B cell (primary cell): ENCODE measurements at places on chromosomes 1 and 21. TPM values are rescaled to one million over a fixed set of nuclear protein-coding genes. Genes with fewer than 3 reads are reported as not detected.

DNA sequence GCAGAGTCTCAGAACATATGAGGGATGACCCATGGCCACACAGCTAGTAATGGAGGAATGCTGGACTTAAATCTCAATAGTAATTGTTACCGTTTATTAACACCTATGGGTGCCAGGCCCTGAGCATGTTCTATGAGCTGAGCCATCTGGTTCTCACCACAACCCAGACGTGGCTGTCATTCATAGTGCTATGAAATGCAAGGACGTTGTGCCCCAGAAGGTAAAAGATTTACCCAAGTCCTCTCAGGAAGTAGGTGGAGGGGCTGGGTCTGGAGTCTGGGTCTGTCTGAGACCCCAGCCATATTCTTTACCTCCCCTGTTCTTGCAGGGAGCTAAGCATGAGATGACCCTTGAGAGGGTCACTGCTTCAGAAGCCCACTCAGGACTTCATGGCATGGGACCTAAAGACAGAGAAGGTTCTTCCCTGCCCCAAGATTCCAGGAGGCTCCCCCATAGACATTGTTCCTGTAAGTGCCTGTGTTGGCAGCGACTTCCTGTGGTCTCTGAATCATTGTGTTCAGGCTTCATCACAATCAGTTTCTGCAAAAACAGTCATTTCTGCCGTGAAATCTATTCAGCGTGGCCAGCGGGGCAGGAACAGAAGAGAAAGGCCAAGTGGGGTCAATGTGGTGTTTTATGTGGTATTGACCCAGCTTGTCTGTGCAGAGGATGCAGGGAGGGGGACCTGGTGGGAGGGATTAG lies 475.4 kb downstream of the PTPRU start:
- H3K4me3 ChIP-seq, result no peak overlapping the region
- peaks cover 3% of the 10 kb centered on the region for H3K27me3 ChIP-seq
- no peak overlapping the region for H3K27ac ChIP-seq
- no peaks in the 10 kb centered on the region for H3K36me3 ChIP-seq
- no peaks in the 10 kb centered on the region for H3K4me1 ChIP-seq

- peaks cover 7% of the 10 kb centered on the region for H3K4me1 ChIP-seq
- no peak for DNase-seq
- no peak overlapping the region for H3K4me3 ChIP-seq
- H3K36me3 ChIP-seq, result no peaks in the 10 kb centered on the region
These were observed 45.5 kb downstream of the MAN1C1 start for GRCh38 chr1:25662061-25662460.

GRCh38 chr1:175154629-175155472 lies 37.7 kb downstream of the KIAA0040 start:
- peaks cover 20% of the 10 kb centered on the region for H3K36me3 ChIP-seq
- no peak overlapping the region for H3K4me3 ChIP-seq
- DNase-seq, result peak; percentile 81
- H3K27me3 ChIP-seq, result no peaks in the 10 kb centered on the region
- H3K27ac ChIP-seq, result no peak overlapping the region

GRCh38 chr21:45080639-45081414 lies 6.4 kb downstream of the ADARB1 start:
- no peaks in the 10 kb centered on the region for H3K36me3 ChIP-seq
- H3K27me3 ChIP-seq, result no peaks in the 10 kb centered on the region
- peaks cover 46% of the 10 kb centered on the region for H3K4me1 ChIP-seq

DNA sequence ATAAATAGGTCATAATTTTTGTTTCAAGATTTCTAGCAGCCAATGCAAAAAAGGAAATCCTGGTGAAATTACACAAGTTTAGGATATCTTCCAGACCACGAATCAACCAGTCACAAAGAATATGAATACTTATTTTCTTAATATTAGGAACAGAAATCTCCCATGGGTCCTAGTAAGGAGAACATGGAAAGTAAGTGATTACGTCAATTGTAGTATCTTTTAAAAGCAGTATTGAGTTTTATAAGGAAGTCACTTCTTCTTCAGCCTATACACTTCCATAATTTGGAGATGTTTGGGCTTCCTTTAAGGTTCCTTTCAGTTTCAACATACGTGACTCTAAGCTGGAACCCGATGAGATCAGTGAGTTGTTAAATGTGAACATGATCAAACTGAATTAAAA lies 534.5 kb downstream of the USP25 start:
- H3K27me3 ChIP-seq, result no peaks in the 10 kb centered on the region
- H3K4me3 ChIP-seq, result no peak overlapping the region
- no peak for DNase-seq

DNA sequence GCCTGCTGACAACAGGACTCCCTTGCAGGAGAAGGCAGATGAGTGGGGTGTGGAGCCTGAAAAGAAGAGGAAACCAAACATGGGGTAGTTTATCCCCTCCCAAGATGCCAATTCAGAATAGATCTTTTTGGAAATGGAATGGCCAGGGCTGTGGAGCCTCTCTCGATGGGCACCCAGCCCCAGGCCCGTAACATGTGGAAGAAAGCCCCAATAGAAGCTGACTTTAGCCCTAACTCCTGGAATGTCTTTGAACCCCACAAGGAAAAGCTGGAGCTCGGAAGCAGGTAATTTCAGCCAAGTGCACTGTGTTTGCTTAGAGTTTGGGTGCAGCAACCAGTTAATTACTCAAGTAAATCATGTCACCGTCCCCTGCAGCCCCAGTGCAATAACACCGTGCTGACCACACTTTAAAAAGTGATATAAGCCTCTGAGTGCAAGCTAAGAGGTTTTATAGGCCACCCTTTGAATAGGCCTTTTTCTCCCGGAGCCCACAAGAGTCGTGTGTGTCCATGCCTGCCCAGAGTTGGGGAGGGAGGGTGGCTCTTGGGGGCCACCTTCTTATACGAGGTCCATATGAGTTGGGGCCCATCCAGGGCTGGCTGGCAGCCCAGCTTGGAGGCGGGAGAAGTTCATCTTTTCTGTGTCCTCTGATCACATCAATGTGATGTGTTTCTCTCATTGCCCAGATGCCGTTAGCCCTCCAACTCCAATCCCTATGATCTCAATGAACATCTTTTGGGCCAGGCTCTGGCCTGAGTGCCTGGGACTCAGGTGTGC lies 153.2 kb downstream of the TRABD2B start:
- H3K4me1 ChIP-seq, result no peaks in the 10 kb centered on the region
- H3K27ac ChIP-seq, result no peak overlapping the region
- no peaks in the 10 kb centered on the region for H3K36me3 ChIP-seq
- DNase-seq, result no peak
- H3K4me3 ChIP-seq, result no peak overlapping the region

DNA sequence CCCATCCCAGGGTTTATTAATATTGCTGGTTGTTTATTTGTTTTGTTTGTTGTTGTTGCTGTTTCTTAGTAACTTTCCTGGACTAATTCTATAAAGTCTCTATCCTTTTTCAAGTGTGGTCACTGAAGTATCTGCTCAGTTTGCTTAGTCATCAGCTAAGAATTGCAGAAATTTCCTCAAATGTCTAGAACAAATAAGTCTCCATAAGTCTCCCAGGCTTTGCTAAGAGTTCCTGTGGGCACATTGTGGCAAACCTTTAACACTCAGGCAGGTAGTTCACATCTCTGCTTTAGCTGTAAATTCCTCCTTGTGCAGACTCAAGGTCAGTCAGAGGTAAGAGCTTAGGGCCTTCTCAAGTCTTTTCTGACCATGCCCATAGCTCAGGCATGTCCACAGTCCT lies 38.9 kb upstream of the C1orf185 start:
- no peak overlapping the region for H3K27ac ChIP-seq
- H3K4me1 ChIP-seq, result no peaks in the 10 kb centered on the region
- no peak for DNase-seq
- H3K27me3 ChIP-seq, result no peaks in the 10 kb centered on the region

DNA sequence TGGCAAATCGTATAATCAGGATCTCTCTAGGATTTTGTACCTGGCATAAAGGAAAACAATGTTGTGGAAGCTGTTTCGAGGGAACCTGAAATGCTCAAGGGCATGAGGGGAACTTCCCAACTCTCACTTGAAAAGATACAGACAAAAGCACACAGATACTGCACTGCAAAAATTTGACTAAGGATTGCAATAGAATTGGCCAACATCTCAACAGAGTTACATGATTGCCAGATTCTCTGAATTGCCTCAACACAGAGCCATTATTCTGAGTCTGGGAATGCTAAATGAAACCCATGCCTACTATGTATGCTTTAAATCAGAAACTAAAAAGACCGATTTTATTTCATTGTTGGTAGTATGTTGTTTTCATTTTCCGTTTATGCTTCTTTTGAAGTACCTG lies 16.0 kb downstream of the KRTAP19-8 start:
- DNase-seq, result no peak
- no peak overlapping the region for H3K4me3 ChIP-seq
- no peak overlapping the region for H3K27ac ChIP-seq
- no peaks in the 10 kb centered on the region for H3K4me1 ChIP-seq
- H3K36me3 ChIP-seq, result no peaks in the 10 kb centered on the region

DNA sequence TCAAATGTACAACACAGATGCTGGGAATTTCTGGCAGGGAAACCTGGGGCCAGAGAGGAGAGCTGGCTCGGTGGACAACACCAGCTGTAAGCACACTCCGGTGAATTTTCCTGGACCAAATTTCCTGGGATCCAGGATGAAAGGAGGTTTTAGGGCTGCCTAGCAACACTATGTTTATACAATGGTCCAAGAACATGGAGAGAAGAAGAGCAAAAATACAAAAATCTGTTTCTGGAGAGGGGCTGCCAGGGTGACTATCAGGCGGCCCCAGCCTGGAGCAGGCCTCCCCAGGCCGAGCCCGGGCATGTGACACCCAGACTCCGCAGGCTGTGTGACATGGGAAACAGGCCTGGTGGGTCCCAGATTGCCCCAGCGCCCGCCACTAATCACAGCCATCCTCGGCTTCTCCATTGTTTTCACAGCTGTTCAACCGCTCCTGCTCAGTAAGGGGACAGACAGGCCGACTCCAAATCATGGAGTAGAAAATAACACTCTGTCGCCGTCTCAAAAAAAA lies 336.0 kb upstream of the NFIA start:
- no peaks in the 10 kb centered on the region for H3K4me1 ChIP-seq
- H3K4me3 ChIP-seq, result no peak overlapping the region
- H3K27me3 ChIP-seq, result no peaks in the 10 kb centered on the region
- DNase-seq, result no peak
- H3K27ac ChIP-seq, result no peak overlapping the region
- H3K36me3 ChIP-seq, result no peaks in the 10 kb centered on the region

DNA sequence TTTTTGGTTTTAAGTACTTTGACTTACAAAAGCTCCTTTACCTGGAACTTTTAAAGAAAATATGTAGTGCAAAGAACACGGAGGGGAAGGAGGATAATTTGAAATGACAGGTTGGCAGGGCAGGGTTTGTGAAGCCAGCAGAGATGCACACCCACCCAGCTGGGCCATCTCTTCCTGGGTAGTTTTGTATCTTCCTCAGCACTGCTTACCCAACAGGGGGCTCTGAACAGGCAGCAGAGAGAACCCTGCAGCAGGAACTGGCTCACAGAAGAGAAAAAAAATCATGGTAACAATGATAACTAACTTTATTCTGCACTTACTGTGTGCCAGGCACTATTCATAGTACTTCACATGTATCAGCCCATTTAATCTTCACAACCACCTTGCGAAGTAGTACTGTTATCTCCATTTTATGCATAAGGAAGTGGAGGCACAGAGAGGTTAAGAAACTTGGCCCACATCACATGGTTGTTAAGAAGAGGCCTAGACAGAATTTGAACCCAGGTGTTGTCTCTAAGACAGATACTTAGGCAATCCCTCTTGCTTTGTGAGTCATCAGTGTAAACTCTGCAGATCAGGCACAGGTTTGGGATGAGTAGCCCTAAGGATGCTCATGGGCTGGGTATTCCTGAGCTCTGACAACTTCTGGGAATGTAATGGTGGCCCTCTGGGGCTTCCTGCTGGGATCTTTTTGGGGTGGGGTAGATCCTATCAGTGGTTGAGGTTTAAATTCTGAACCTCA lies 60.8 kb downstream of the ELK4 start:
- H3K27ac ChIP-seq, result no peak overlapping the region
- H3K27me3 ChIP-seq, result peaks cover 24% of the 10 kb centered on the region
- peaks cover 6% of the 10 kb centered on the region for H3K4me1 ChIP-seq
- no peaks in the 10 kb centered on the region for H3K36me3 ChIP-seq

- no peaks in the 10 kb centered on the region for H3K4me1 ChIP-seq
- no peak overlapping the region for H3K27ac ChIP-seq
- DNase-seq, result no peak
- H3K27me3 ChIP-seq, result no peaks in the 10 kb centered on the region
These were observed 100.2 kb downstream of the LTN1 start for GRCh38 chr21:28892199-28893111.

- no peaks in the 10 kb centered on the region for H3K27me3 ChIP-seq
- H3K27ac ChIP-seq, result no peak overlapping the region
- DNase-seq, result no peak
- no peaks in the 10 kb centered on the region for H3K4me1 ChIP-seq
These were observed 294.3 kb upstream of the SPAG17 start for GRCh38 chr1:118479351-118479750.

GRCh38 chr1:108345776-108346531 lies 102.1 kb upstream of the NBPF4 start:
- H3K27ac ChIP-seq, result no peak overlapping the region
- H3K4me3 ChIP-seq, result no peak overlapping the region
- no peaks in the 10 kb centered on the region for H3K36me3 ChIP-seq
- DNase-seq, result no peak
- H3K27me3 ChIP-seq, result no peaks in the 10 kb centered on the region

GRCh38 chr1:167221738-167222610 lies 1.3 kb downstream of the POU2F1 start:
- no peaks in the 10 kb centered on the region for H3K36me3 ChIP-seq
- H3K27ac ChIP-seq, result peak overlapping the region; percentile 96
- peaks cover 26% of the 10 kb centered on the region for H3K4me1 ChIP-seq
- peak overlapping the region; percentile 83 for H3K4me3 ChIP-seq
- no peaks in the 10 kb centered on the region for H3K27me3 ChIP-seq

The DFFA gene
- polyA plus RNA-seq, result 11.0 and 12.0 TPM in 2 replicates

The RAVER2 gene
- 0.82 and 0.97 TPM in 2 replicates for polyA plus RNA-seq

The ASB17 gene
- not detected in 2 replicates for polyA plus RNA-seq

The OR2L3 gene
- polyA plus RNA-seq, result 0.17 and 0.42 TPM in 2 replicates

The TMEM54 gene
- 0.13 and 0.37 TPM in 2 replicates for polyA plus RNA-seq

The RPTN gene
- not detected in 2 replicates for polyA plus RNA-seq

The C1orf210 gene
- polyA plus RNA-seq, result not detected in 2 replicates

The S100A1 gene
- polyA plus RNA-seq, result not detected in 2 replicates

The NOS1AP gene
- not detected in 2 replicates for polyA plus RNA-seq

The SORT1 gene
- polyA plus RNA-seq, result 0.13 and 0.14 TPM in 2 replicates

The TNFSF4 gene
- polyA plus RNA-seq, result 0.87 and 1.0 TPM in 2 replicates

The TNFRSF4 gene
- 0.63 and 1.9 TPM in 2 replicates for polyA plus RNA-seq
